ENCODE measurements at places on chromosomes 5 and 9. TPM values are rescaled to one million over a fixed set of nuclear protein-coding genes. Genes with fewer than 3 reads are reported as not detected.

DNA sequence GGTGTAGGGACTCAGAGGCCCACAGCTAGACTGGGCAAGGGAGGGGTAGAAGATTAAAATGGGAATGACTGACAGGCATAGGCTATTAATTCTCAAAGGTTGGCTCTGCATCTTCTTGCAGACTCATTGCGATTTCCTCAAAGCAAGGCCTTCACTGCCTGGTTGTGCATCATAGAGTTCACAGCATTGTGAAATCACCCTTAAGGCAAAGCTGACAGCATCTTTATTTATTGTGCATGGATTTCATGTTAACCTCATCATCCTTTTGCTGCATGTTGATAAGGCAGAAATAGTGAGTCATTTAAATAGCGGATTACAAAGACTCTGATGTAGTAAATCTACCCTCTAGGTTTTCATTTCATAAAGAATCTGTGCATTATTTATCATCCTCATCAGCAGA is 13.6 kb upstream of the PALM2AKAP2 start:
- no peak for DNase-seq

DNA sequence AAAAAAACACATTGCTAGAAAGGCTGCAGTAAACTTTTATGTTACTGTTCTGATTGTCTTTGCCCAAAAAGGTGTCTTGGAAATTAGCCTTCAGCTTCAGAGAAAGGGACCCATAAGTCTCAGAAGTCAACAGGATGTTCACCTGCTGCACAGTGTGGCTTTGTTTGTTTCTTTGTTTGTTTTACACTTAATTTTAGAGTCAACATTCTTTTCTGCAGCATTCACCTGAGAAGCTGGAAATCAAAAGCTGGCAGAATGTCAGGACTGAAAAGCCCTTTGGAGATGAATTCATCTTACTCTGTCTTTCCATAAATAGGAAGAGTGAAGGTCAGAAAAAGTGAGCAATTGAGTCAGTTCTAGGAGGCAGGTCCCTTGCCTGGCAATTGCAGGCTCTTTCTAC is 170.0 kb downstream of the PAPPA start:
- DNase-seq = no peak

DNA sequence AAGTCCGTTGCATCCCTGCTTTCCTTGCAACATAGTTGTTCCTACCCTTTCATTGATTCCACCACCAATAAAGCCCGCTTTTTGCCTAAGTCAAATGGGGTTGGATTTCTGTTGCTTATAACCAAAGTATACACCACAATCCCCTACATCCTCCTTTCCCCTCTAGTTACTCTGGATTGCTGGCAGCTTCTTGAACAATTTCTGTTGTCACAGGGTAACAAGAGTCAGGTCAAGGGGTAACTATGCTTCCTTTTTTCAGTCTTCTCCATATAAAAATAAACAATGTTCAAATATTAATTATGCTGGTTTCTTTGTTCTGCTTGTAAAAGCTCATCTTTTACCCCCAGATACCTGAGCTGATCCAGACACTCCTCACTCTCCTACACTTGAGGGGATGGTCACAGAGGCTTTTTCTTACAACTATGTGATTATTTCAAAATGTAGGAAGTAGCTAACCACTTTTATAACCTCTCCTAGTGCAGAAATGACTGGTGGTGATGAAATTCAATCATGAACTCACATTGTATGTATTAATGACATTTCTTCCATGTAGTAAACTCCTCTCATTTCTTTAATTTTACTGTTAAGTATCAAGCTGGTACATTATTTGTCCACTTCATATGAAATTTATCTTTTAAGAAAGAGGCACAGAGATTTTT is 136.5 kb downstream of the SNX18 start:
- no peak for DNase-seq

The COL23A1 gene
- total RNA-seq = 0.27 TPM

- no peak for DNase-seq
Measured at GRCh38 chr9:122815544-122815943, 12.8 kb downstream of the PDCL start.

All from activated CD4-positive, alpha-beta T cell treated with anti-CD3 and anti-CD28 coated beads, Interleukin-2, amount 10 ng/mL, durations not matched to agents 7 days and 5 days (primary cell).